ENCODE measurements at places on chromosomes 13 and 19.

- H3K27ac ChIP-seq = no peak overlapping the region
- H3K4me3 ChIP-seq = no peak overlapping the region
- H3K27me3 ChIP-seq = no peaks in the 10 kb centered on the region
- DNase-seq = no peak
Observed at GRCh38 chr13:39575641-39576238, 27.3 kb downstream of the LHFPL6 start.

DNA sequence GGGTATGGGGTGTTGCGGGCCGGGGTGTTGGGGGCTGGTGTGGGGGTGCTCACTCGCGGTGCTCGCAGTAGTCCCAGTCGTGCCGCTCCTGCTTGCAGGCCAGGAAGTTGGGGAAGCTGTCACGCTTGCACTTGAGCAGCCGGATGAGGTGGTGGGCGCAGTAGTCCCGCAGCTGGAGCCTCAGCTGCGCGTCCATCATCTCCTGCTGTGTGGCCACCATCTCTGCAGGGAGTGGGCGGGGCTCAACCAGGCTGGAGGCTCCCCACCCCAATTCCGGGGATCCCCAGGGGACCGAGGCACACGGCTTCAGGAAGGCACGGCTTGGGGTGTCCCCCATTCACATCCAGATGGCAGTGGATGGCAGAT, 5.2 kb downstream of the NDUFB7 start:
- H3K4me1 ChIP-seq = peaks cover 6% of the 10 kb centered on the region
- DNase-seq = no peak
- H3K27me3 ChIP-seq = peaks cover 6% of the 10 kb centered on the region
- H3K27ac ChIP-seq = no peak overlapping the region

GRCh38 chr19:56116606-56117005, 4.5 kb downstream of the ZNF787 start:
- peaks cover 56% of the 10 kb centered on the region for H3K4me1 ChIP-seq
- DNase-seq = peak; percentile 75
- H3K4me3 ChIP-seq = peak overlapping the region; percentile 83
- H3K27ac ChIP-seq = peak overlapping the region; percentile 96
- H3K27me3 ChIP-seq = peaks cover 18% of the 10 kb centered on the region

- H3K4me3 ChIP-seq = no peak overlapping the region
- no peak overlapping the region for H3K27ac ChIP-seq
- H3K4me1 ChIP-seq = peaks cover 10% of the 10 kb centered on the region
Observed at GRCh38 chr13:36879218-36879938, 40.7 kb downstream of the SMAD9 start.

- H3K4me1 ChIP-seq = peaks cover 13% of the 10 kb centered on the region
- no peak overlapping the region for H3K27ac ChIP-seq
- no peaks in the 10 kb centered on the region for H3K36me3 ChIP-seq
- H3K27me3 ChIP-seq = no peaks in the 10 kb centered on the region
- no peak overlapping the region for H3K4me3 ChIP-seq
Observed at GRCh38 chr13:102028868-102029267, 373.0 kb downstream of the FGF14 start.

- H3K27ac ChIP-seq = no peak overlapping the region
- H3K36me3 ChIP-seq = peaks cover 6% of the 10 kb centered on the region
- peaks cover 11% of the 10 kb centered on the region for H3K4me1 ChIP-seq
- no peak for DNase-seq
- H3K4me3 ChIP-seq = no peak overlapping the region
- peaks cover 8% of the 10 kb centered on the region for H3K27me3 ChIP-seq
Observed at GRCh38 chr19:14915116-14915515, 26.2 kb upstream of the OR7C2 start.

DNA sequence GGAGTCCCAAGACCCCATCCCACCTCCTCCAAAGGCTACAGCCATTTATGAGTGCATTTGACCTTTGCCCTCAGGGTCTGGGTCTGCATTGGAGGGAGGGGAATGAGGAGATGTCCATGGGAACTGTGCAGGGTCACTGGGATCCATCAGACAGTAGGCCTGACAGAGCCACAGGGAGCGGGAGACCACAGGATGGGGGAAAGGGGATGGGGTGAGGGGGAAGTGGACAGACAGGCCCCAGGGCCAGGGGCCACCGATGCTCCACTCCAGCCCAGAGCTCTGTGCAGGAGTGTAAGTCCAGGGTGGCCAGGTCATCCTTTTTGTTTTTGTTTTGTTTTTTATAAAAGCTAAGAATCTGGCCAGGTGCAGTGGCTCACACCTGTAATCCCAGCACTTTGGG, 82.5 kb downstream of the CHST8 start:
- H3K4me3 ChIP-seq = no peak overlapping the region
- peaks cover 43% of the 10 kb centered on the region for H3K4me1 ChIP-seq
- peaks cover 5% of the 10 kb centered on the region for H3K36me3 ChIP-seq

DNA sequence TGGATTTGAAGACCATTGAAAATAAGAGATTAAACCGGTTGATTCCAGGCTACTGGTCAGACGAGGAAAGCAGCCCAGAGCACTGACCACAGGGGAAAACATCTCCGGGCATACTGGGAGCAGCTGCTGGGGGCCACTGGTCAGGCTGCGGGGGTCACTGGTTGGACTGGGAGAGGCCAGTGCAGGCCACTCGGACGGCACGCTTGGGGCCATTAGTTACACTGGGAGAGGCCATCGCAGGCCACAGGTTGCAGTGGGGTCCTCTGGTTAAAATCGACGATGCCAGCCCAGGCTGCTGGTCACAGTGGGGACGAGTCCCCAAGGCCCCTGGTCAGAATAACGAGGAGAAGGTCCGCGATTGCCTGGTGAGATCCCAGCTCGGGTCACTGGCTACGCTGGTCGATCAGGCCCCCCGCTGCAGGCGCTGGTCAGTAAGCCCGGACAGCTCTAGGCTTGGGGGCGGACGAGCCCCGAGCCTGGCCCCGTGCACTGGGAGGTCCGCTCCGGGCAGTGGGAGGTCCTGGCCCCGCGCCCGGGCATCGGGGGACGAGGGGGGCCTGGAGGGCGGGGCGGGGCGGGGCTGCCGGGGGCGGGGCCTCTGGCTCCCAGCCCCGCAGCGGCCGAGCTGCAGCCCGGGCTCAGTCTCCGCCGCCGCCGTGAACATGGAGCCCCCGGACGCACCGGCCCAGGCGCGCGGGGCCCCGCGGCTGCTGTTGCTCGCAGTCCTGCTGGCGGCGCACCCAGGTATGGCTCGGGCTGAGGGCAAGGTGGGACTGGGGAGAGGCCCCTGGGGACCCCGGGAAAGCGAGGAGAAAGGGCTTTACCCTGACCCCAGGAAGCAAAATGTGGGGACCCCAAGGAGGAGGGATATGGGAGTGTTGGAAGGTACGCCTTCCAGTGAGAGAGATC, at the start of gene BCAM:
Gene BCAM, plus strand, starts transcription at position 641 of the 909 bp plus-strand sequence. Its CDS starts 22 bp downstream, at position 663.
- peaks cover 6% of the 10 kb centered on the region for H3K4me1 ChIP-seq
- no peak within 1 kb of the TSS for H3K27ac ChIP-seq
- peaks cover 7% of the 10 kb centered on the region for H3K27me3 ChIP-seq
- peak within 1 kb of the TSS; percentile 64 for H3K4me3 ChIP-seq

DNA sequence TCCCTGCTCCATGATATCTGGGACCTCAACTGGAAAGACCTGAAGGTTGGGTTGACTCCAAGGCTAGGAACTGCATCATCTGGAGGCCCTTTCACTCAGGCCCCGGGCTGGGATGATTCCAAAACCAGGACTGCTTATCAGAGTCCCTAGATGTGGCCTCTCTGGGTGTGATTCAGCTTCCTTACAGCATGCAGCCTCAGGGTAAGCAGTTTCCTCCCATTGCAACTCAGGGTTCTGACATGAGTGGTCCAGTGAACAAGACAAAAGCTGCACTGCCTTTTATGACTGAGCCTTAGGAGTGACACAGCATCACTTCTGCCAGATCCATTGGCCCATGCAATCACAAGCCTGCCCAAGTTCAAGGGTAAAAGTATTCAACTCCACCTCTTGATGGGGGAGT, 502.8 kb downstream of the COG6 start:
- no peak overlapping the region for H3K4me3 ChIP-seq
- no peak overlapping the region for H3K27ac ChIP-seq
- peaks cover 17% of the 10 kb centered on the region for H3K4me1 ChIP-seq

DNA sequence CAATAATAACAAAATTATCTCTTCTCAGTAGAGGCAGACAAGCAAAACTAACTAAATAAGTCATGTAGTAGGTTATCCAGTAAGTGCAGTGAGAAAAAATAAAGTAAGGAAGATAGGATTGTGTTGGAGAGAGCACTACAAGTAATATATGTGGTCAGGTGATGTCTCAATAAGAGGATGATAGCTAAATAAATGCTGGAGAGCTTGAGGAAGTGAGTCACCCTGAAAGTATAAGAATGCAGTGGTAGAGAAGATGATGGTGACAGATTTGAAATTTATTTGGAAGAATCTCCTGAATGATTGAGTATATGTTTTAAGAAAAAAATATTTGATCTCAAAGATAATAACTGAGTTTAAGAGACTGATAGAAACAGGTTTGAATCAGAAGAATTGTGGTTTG, 152.2 kb upstream of the PRR20A start:
- no peaks in the 10 kb centered on the region for H3K4me1 ChIP-seq
- DNase-seq = no peak
- H3K4me3 ChIP-seq = no peak overlapping the region
- H3K27ac ChIP-seq = no peak overlapping the region
- no peaks in the 10 kb centered on the region for H3K36me3 ChIP-seq

GRCh38 chr13:68927387-68928026, 1180.1 kb upstream of the ATXN8OS start:
- H3K4me3 ChIP-seq = no peak overlapping the region
- no peaks in the 10 kb centered on the region for H3K4me1 ChIP-seq
- peak; percentile 43 for DNase-seq
- no peaks in the 10 kb centered on the region for H3K36me3 ChIP-seq
- no peaks in the 10 kb centered on the region for H3K27me3 ChIP-seq

DNA sequence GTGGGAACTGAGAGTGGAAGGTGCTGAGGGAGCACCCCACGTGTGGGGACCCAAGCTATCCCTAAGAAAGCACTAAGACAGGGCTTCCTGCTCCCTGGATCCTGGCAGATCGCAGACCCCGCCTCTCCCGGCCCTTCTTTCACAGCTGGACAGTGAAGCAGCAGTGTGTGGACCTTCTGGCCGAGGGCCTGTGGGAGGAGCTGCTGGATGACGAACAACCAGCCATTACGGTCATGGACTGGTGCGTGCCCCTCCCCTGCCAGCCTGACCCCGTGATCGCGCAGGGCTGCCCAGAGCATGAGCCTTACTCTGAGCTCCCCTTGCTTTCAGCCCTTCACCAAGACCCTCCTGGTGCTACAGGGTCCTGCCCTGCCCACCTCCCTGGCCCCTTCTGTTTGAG, 2.3 kb downstream of the NCCRP1 start:
- H3K4me3 ChIP-seq = no peak overlapping the region
- peaks cover 13% of the 10 kb centered on the region for H3K4me1 ChIP-seq
- DNase-seq = peak; percentile 41
- H3K27me3 ChIP-seq = peaks cover 13% of the 10 kb centered on the region
- H3K36me3 ChIP-seq = no peaks in the 10 kb centered on the region

- no peaks in the 10 kb centered on the region for H3K36me3 ChIP-seq
- H3K4me3 ChIP-seq = peak overlapping the region; percentile 75
- H3K27me3 ChIP-seq = peaks cover 17% of the 10 kb centered on the region
- peaks cover 3% of the 10 kb centered on the region for H3K4me1 ChIP-seq
- H3K27ac ChIP-seq = no peak overlapping the region
- peak; percentile 48 for DNase-seq
Observed at GRCh38 chr19:14059093-14059480, 2.8 kb downstream of the PALM3 start.

GRCh38 chr19:20080656-20081055, 2.9 kb downstream of the ZNF90 start:
- peaks cover 35% of the 10 kb centered on the region for H3K4me1 ChIP-seq
- H3K27ac ChIP-seq = peak overlapping the region; percentile 95
- no peaks in the 10 kb centered on the region for H3K36me3 ChIP-seq
- H3K4me3 ChIP-seq = peak overlapping the region; percentile 97

DNA sequence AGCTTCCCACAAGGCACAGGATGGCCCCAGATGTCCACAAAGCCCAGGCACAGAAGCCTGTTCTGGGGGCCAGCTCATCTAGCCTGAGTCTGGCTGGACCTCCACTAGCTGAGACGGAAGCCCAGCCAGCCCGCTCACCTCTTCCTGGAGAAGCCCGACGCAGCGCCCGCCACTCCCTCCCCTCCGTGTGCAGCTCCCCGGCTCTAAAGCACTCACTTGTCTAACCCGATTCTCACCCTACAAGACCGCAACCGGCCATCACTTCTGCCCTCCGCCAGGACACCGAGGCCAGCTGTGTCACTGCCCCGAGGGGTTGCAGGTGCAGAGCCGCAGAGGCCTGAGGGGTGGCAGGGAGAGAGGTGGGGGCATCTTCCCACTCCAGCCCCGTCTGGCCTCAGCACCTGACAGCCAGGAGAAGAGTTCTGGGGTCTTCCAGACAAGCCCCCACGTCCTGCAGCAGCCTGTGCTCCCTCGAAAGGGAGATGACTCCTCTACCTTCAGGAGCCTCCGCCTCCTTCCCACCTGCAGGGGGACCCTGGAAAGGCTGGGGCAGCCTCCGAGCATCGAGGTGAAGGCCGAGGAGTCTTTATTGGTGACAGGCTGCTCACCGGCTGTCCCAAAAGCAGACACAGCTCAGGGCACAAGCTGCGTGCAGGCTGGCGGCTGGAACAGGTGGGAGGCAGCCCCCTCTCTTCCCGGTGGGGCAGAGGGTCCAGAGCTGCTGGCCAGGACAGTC, 5.9 kb upstream of the DIRAS1 start:
- peaks cover 6% of the 10 kb centered on the region for H3K4me1 ChIP-seq
- no peak for DNase-seq
- no peak overlapping the region for H3K4me3 ChIP-seq
- H3K27ac ChIP-seq = no peak overlapping the region
- peaks cover 3% of the 10 kb centered on the region for H3K27me3 ChIP-seq

DNA sequence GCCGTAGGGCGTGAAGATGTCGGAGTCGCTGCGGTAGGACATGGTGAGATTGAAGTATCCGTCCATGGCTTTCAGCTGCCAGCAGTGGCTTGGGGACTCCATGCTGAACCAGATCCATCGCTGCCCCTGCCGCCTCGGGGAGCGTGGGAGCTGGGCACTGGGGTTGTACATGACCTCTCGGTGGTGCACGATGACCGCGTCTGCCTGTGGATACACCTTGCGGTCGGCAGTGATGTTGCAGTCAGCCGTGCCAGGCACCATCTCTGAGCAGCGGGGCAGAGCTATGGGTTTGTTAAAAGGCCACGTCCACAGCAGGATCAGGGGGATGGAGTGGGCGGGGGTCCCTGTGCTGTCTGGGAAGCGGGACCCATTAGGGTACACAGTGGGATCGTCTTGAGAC, 7.4 kb downstream of the FUT6 start:
- H3K27me3 ChIP-seq = peaks cover 10% of the 10 kb centered on the region
- H3K4me3 ChIP-seq = no peak overlapping the region
- no peaks in the 10 kb centered on the region for H3K36me3 ChIP-seq
- H3K4me1 ChIP-seq = no peaks in the 10 kb centered on the region
- DNase-seq = no peak
- no peak overlapping the region for H3K27ac ChIP-seq

- no peaks in the 10 kb centered on the region for H3K36me3 ChIP-seq
- H3K4me3 ChIP-seq = peak overlapping the region; percentile 30
- peak; percentile 97 for DNase-seq
- no peak overlapping the region for H3K27ac ChIP-seq
Observed at GRCh38 chr19:2610637-2611482, 91.6 kb downstream of the GNG7 start.

GRCh38 chr19:18993115-18993514, 40.2 kb downstream of the SUGP2 start:
- H3K36me3 ChIP-seq = no peaks in the 10 kb centered on the region
- peaks cover 2% of the 10 kb centered on the region for H3K4me1 ChIP-seq
- H3K4me3 ChIP-seq = no peak overlapping the region
- H3K27ac ChIP-seq = no peak overlapping the region

GRCh38 chr19:29711584-29712132, 3.4 kb downstream of the C19orf12 start:
- peaks cover 26% of the 10 kb centered on the region for H3K4me1 ChIP-seq
- DNase-seq = no peak
- H3K27me3 ChIP-seq = peaks cover 7% of the 10 kb centered on the region
- no peak overlapping the region for H3K4me3 ChIP-seq
- no peaks in the 10 kb centered on the region for H3K36me3 ChIP-seq
